ENCODE measurements at places on chromosomes 11 and 22.

DNA sequence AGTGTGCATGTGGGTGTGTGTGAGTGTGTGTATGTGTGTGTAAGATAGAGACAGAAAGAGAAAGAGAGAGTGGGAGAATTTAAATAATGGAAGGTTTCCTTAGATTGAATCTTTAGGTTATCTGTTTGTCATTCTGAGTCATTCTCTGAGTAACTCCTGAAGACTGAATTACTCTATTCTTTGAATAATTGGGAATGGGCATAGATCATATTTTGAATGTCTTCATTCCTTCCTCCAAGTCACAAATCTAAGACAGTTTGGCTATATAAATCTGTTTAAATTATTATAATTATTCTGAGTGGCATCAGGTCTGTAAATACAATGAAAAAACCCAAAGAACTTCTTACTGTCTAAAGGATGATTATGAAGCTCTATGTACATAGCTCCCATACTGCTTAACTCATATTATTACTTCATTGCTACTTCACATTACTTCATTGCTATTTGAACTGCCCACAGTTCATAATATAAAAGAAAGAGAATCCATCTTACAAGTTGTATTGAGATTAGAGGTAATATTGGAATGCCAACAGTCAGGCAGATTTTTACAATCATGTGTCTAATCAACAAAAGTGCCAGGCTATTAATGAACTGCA is 346.6 kb upstream of the CCDC179 start:
- DNase-seq: no peak

GRCh38 chr11:78099666-78100065 is 20.0 kb upstream of the NDUFC2 start:
- no peak for DNase-seq

GRCh38 chr11:6328321-6328720 is 8.0 kb upstream of the CAVIN3 start:
- no peak for DNase-seq

DNA sequence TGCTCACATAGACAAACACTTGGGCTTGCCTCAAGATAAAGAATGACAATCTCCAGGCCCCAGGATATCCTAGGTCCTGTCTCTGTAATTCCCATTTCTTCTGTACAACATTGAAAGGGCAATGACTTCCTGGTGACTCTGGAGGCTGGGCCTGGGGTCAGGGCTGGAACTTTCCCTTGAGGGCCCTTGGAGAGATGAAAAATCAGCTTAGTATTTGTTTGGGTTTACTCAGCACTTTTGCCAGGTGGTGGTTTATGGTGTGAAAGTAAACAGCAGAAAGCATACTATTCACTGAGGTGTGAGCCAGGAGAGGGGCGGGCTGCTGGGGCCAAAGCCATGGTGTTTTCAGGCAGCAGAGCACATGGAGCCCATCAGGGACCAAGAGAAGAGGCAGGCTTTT is 214.7 kb upstream of the NARS2 start:
- no peak for DNase-seq

- no peak for DNase-seq
These were observed 356.3 kb downstream of the SOX6 start for GRCh38 chr11:16000065-16000464.

DNA sequence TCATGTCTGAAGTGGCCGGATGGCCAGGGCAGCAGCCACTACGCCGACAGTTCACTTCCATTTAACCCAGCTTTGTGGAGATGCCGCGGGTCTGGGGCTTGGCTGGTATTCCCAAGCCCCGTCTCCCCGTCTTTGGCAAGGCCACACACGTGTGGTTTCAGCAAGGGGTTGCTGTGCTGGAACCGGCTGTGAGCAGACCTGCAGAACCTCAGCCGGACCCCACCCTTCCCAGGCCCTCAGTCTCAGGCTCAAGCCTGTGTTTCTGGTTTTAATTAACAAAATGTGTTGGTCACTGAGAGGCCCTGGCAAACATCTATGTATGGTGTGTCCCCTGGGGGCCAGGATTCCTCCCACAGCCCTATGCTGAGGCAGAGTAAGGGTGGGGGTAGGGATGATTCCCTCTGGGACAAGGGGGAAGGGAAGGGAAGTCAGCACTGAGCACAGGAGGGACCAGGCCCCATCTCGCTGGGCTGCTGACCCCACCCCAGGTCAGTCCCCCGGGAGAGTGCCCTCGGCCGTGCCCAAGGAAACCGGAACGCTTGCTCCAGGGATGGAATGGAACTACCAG is 9.3 kb downstream of the OSBPL5 start:
- no peak for DNase-seq

DNA sequence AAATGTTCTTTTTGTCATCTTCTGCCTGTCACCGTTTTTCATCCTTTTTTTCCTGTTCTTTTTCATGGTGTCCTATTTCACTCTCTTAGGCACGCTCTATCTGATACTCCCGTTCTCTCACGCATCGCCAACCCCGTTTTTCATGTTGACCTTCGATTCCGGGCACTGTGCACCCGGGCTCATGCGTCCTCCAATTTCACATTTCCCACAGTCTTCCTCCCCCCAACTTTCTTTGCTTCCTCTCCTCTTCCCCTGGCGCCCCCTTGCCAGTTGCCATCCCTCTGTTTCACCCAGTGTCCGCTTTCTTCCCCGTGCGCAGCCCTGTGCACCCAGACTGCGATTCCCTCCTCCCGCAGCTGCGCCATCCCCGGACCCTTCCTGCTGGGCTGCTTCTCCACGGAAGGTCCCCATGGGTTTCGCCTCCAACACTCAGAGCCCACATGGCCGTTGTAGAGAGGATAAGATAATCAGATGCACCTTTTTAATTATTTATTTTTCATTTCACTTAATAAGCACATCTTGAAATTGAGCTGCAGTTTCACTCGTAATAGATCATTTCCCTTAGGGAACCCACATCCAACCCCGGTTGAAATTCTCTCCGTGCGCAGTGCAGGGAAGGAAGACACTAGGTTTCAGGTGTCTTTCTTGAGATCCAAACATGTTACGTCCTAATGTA is 791.1 kb downstream of the NTM start:
- DNase-seq: no peak

DNA sequence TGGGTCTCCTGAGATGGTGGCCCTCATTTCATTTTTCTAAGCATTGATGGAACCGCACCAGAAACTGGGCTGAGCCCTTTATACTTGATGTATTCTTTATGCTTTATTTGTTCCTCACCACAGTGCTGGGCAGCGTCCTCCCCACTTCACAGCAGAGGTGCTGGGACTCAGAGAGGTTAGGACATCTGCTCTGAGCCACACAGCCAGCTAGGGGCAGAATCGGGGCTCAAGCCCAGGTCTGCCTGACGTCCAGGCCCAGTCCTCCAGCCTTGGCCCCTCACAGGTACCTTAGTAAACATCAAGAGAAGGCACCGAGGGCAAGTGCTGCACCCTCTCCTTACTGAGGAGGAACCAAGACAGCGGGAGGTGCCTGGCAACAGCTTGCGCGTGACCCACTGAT is 20.2 kb upstream of the SHISAL1 start:
- DNase-seq: no peak

DNA sequence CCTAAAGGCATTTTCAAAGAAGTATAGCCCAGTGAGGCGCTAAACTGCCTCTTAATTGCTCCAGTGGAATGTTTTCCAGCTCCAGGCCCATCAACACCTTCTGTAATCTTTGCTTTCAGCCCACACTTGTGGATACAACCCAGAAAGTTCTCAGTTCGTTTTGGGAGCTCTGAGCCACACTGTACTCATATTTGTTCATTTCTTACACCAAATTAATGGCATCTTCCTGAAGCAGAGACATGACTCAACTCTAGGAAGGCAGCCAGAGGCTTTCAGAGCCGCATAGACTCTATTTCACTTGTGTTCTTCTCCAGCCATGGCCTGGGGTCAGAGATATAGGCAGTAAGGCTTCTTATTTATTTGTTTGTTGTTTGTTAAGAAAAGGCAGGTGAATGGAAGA is 175.5 kb upstream of the NCAM1 start:
- no peak for DNase-seq

GRCh38 chr22:44535362-44536095 is 37.5 kb upstream of the RTL6 start:
- no peak for DNase-seq

DNA sequence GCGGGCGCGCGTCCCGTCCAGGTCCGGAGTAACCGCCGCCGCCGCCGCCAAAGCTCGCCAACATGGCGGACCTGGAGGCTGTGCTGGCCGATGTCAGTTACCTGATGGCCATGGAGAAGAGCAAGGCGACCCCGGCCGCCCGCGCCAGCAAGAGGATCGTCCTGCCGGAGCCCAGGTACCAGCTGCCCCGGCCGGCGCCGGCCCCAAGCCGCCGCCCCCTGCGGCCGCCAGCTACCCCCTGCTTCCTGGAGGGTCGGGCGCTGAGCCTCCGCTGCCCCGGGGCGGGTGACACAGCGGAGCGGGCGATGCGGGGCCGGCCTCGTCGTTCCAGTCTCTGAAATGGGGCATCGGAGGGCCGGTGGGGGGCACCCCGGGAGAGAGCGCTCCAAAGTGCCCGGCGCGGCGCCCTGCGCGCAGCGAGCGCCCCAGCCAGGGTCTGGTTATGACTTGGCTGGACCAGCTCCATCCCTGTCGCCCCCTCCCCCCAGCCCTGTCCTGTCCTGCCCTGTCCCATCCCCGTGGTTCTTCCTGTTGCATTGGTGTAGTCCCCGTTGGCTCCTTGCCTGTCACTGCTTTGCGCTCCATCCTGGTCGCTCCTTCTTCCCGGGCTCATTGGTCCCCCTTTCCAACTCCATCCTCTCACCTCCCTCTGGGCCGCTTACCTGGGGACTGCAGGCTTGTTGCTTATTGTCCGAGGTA is 653 bp downstream of the GRK3 start:
- peak; percentile 25 for DNase-seq

DNA sequence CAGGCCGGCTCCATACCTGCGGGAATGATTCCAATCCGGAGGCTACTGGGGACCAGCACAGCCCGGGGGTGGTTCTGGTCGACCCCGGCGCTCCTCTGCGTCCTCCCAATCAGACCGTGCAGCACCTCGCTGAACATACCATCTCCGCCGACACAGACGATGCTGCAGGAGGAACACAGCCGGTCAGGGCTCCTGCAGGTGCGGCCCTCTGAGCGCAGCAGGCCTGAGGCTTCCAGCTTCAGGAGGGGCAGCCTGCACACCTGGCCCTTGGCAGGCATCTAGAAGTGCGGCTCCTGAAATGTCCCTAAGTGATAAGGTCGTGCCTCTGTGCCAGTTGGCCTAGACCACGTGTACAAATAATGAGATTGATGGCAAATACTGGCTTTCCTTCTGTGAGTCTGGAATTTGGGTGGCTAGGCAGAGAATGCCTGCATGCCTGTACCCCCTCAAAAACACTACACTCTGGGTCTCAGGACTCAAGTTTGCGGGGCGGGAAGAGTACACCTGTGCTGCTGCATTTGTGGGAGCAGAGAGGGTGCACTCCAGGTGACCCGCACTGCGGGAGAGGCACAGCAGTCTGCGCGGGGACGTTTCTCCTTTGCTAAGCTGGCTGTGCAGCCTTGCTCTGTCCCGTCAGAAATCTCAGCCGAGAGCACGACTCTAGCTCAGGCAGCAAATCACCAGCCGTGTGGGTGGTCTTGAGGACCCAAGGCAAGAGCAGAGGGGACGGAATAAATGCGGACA is 30.1 kb downstream of the CERK start:
- no peak for DNase-seq

DNA sequence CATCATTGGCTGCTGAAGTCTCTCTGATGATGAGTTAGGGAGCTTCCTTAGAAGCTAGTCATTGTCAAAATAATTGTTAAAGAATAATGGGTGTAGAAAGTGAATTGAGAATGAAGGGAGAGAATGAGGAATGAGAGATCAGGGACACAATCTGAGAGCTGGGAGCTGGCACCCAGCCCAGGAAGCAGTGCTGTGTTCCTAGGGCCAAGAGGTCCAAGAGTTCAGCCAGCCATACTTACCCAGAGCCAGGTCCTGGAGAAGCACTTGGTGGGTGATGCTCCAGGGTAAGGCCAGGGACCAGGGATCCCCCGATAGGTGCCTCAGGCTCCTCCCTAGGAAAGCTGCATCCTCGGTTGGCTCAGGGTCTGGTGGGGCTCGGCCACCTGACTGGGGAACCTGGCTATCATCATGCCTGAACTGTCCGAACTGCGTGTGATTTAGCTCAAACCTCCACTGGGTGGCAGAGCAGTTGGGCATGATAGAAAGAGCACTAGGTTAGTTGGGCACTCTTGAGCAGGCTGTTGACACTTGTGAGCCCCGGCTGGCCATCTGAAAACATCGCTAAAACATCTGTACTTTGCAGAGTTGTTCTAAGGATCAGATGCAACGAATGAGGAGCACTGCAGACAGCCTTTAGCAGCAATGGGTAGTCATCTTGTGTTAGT is 123.9 kb upstream of the NCAM1 start:
- no peak for DNase-seq

GRCh38 chr11:110580571-110580970 is 131.7 kb downstream of the ARHGAP20 start:
- DNase-seq: no peak

DNA sequence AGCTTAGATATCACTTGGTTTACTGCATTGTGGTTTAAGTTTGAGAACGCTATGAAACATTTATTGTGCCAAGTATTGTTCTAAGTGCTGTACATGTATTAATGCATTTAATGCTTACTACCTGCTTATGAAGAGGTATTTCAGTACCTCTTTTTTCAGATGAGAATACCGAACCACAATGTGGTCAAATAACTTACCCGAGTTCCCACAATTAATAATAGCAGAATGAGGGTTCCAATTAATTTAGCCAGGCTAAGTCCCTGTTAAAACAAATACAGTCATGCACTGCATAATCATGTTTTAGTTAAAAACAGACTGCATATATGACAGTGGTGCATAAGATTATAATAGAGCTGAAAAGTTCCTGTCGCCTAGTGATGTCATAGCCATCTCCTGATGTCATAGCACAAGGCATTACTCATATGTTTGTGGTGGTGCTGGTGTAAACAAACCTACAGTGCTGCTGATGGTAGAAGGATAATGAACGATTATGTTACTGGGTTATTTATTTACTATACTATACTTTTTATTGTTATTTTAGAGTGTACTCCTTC is 4.3 kb downstream of the ZC3H12C start:
- no peak for DNase-seq

- DNase-seq: no peak
These were observed 85.1 kb downstream of the TTC17 start for GRCh38 chr11:43443811-43444210.

- DNase-seq: no peak
These were observed 5.3 kb downstream of the KCNE3 start for GRCh38 chr11:74462009-74462408.

DNA sequence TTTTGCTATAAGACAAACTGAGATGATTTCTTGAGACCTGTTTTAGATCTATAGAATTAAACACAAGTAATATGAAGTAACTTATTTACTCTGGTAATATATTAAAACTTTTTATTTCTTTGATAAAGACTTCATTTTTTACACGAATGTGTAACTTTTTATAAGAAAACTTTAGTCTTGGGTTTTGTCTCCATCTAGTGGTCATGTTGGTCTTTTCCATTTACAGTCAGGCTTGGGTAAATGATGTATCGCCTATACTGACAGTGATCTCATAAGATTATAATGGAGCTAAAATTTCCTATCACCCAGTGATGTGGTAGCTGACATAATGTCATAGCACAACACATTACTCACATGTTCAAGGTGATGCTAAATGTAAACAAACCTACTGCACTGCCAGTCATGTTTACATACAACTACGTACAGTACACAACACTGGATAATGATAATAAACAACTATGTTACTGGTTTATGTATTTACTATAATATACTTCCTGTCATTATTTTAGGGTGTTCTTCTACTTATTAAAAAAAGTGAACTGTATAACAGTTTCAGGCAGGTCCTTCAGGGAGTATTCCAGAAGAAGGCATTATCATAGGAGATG is 7.5 kb upstream of the C11orf97 start:
- DNase-seq: no peak

GRCh38 chr11:114846416-114846791 is 168.1 kb downstream of the NXPE2 start:
- no peak for DNase-seq

All from stimulated activated CD4-positive, alpha-beta T cell treated with anti-CD3 and anti-CD28 coated beads, Interleukin-1b, Interleukin-23, amount 100 ng/mL, for 4 hours (primary cell).